ENCODE measurements at places on chromosomes 11 and 22. TPM values are rescaled to one million over a fixed set of nuclear protein-coding genes. Genes with fewer than 3 reads are reported as not detected.

Gene PIM3
- 204 TPM for total RNA-seq

Gene PTPN5
- total RNA-seq: 0.31 TPM

Gene C11orf52
- 26.7 TPM for total RNA-seq

- DNase-seq: peak; percentile 27
These were observed 13.4 kb downstream of the VWCE start for GRCh38 chr11:61281581-61282250.

- DNase-seq: no peak
These were observed 28.4 kb downstream of the NUP160 start for GRCh38 chr11:47819743-47820142.

DNA sequence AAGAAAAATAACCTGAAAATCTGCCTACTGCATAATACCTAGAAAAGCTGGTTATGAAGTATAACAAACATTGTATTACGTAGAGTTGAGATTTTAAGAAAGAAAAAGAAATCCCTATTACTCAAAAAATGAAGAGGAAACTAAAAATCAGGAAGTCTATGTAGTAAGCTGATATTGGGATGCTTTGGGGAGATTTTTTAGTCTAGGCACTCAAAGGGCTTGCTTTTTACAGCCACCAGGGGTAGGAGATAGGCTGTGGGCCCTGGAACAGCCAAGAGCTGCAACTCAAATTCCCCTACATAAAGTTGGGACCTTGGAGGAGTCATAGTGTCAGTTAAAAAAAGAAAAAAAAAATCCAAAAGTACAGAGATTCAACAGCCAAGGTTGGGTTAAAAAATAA, 90.4 kb downstream of the RELT start:
- no peak for DNase-seq

- no peak for DNase-seq
These were observed 207.7 kb downstream of the KCNA4 start for GRCh38 chr11:29809121-29809520.

DNA sequence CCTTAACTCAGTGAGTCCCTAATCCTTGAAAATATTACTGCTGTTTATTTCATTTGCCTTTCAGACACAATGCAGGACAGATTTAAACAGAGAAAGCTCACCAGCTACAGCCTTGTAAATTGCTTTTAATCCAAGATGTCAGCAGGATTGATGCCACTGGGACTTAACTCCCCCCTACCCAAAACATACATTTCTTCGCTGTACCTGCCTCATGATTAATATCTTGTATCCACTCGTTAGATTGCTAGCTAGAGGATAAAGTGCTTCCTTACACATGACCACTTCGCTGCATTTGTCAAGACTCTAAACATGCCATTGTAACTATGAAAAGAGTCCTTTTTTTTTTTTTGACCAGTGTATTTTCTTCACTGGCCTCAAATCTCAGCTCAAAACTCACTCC, 182.7 kb upstream of the MTMR2 start:
- no peak for DNase-seq

- DNase-seq: no peak
These were observed 1.7 kb upstream of the XBP1 start for GRCh38 chr22:28801845-28802594.

GRCh38 chr11:17878743-17879142, 134.1 kb downstream of the SERGEF start:
- no peak for DNase-seq

- no peak for DNase-seq
These were observed 3.9 kb downstream of the FDX1 start for GRCh38 chr11:110433393-110434333.

DNA sequence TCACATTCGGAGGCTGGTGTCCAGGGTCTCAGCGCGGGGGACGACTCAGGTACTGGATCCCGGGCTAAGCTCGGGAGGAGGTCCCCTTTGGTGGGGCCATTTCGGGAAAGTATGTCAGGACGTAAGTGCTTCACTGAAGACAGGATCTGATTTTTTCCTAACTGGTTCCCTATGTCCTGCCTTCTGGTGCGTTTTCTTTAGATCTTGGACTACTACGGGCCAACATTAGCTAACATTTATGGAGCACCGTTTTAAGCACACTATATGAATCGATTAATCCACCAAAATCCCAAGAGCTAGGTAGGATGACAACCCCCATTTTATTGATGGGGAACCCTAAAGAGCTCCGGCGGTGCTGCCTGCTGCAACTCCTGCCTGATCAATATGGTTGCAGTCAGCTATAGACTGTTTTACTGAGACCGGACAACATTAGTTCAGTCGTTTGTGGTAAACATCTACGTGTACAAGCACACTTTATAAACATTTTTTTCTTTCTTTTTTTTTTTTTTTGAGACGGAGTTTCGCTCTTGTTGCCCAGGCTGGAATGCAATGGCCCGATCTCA, 17.0 kb upstream of the WDR74 start:
- DNase-seq: no peak

- DNase-seq: no peak
These were observed 311.6 kb downstream of the AASDHPPT start for GRCh38 chr11:106389101-106389500.

DNA sequence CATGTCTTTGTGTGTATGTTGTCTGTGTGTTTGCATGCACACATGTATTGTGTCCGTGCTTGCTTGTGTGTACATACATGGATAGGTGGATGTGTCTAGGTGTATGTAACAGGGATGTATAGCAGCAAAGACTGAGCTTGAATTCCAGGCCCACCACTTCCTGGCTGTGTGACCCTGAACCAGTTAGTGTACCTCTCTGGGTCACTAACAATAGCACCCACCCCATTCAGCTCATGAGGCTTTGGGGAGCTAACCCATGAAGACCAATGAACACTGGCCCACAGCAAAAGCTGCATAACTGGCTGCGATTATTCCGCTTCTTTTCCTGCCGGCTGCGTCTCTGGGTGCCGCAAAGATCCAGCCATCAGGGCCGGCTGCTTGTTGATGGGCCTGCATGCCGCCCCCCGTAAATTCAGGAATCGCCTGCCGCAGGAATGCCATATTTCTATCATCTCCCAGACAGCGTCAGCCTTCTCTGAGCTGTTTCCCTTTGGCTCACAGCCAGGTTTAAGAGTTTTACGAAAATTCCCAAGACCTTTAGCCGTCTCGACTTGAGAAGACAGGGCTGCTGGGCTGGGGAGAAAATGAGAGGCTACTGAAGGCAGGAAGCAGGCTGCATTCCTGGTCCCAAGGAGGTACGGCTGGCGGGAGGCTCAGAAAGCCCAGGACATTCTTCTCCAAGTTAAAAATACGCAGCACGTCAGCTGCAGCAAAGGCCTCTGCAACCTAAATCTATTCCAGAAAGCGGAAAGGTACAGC, 224.6 kb downstream of the MN1 start:
- no peak for DNase-seq
